Left kidney (tissue), 8 donors: ENCODE measurements at places on chromosomes 16 and 17.

GRCh38 chr16:17389384-17389783 is 81.4 kb downstream of the XYLT1 start:
- no peak for DNase-seq

- no peak for DNase-seq
Measured at GRCh38 chr17:5583426-5584382, 605 bp downstream of the NLRP1 start.

DNA sequence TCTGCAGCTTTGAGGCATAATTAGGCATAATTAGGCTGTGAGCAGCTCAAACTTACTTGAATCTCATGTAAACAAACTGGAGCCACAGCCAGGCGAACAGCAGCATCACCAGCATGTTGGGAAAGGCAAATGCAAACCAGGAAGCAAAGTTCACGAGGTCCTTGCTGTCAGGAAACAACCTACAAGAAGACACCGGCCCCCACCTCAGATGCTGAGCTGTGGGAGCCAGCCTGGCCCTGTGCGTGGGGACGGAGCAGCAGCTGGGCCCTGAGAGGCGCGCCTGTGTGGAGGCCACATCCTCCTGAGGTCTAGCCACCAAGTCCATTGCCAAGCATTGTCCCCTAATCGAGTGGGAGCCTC is 12.2 kb downstream of the SLC13A5 start:
- no peak for DNase-seq

DNA sequence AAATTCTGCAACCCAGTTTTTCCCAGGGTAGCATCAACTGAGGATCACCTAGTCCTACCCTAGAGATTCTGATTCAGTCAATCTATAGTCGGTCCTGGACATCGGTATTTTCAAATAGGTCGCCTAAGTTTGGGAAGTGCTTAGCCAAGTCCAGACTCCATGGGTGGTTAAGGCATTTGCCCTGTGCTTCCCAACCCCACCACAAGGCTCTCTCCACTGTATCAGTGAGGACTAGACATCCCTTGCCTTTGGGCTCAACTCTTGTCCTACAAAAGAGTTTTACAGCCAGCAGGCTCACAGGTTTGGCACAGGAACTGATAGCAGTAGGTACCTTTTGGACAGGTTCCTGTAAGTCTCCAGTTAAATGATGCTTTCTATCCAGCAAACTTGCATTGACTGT is 13.8 kb downstream of the HYDIN start:
- DNase-seq: no peak

GRCh38 chr16:49782405-49782804 is 73.5 kb downstream of the ZNF423 start:
- no peak for DNase-seq

DNA sequence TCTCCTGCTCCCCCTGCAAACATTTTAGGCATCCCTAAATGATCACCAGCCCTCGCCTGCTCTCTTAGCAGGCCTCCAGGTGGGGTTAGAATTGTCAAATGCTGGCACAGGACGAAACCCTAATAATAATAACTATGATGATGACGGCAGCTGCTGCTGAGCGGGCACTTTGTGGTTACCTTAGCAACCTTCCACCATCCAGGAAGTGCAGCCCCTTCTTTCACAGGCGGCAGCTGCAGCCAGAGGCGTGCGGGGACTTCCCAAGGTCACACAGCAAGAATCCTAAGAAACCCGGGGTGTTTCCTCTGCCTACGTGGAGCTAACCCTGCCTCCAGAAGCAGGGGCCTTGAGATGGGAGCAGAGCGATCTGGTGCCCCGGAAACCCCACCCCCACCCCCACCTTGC is 22.4 kb upstream of the EIF1 start:
- no peak for DNase-seq

GRCh38 chr16:50059111-50059510 is 6.7 kb upstream of the HEATR3 start:
- no peak for DNase-seq

GRCh38 chr16:56610017-56610608 is 1.7 kb downstream of the MT2A start:
- DNase-seq: no peak

- no peak for DNase-seq
Measured at GRCh38 chr17:36683387-36683786, 82.0 kb downstream of the MRM1 start.

- no peak for DNase-seq
Measured at GRCh38 chr17:77793146-77793970, 165.1 kb upstream of the TNRC6C start.

DNA sequence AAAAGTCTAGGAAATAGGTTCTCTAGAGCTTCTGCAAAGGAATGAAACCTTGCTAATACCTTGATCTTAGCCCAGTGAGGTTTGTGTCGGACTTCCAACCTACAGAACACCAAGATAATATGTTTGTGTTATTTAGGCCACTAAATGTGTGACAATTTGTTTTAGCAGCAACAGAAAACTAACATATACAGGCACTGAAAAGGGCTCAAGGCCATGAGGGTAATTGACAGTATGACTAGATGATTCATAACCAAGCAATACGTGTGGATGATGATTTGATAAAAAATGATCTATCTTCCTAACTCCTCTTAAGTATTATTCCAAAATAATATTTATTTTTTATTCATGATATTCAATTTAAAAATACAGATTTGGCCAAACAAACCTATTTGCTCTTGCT is 27.7 kb upstream of the MED13 start:
- no peak for DNase-seq

DNA sequence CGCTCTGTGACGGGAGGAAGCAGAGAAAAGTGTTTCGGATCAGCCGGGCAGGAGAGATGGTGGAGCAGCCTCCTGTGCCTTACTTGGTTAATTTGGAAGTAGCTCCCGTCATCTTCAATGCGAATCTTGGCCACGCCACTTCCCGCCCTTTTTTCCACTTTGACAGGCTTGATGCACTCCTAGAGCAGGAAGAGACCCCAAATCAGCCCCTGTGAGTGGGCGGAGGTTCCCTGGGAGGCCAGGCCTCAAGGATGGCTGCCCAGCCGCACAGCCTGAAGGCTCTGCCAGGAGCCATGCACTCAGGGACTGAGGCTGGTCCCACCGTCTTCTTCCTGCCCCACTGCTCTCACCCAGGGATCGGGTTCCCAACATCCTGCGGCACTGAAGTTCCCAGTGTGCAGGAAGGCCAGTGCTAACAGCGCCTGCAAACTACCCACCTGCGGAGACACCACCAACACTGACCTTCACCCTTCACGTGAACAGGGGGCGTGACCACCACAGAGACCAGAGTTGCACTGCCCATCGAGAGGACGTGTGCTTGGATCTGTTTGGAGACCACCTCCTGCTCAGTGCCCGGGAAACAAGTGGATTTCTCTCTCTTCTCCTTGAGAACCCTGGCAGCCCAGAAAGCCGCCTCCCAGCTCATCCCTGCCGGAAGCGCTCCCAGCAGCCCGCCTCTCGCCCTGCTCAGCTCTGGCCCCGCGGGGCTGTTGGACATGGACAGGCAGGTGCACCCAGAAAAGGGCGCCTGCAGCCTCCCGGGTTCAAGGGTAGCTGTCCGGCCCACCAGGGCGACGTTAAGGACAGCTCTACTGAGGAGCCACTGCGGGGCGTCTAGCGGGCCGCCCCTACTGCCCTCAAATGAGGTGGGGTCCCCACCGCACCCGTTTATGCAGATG is 988 bp downstream of the CIAO3 start:
- no peak for DNase-seq

- DNase-seq: no peak
Measured at GRCh38 chr17:76753061-76753961, 15.4 kb downstream of the MFSD11 start.
